ENCODE measurements at places on chromosomes 11 and 22.
A peak's percentile ranks its signal among the peaks of the same experiment; 100 is the strongest.

GRCh38 chr11:95563173-95563572 is 226.4 kb downstream of the FAM76B start:
- no peak for DNase-seq

GRCh38 chr11:2777871-2778629 is 78.3 kb upstream of the KCNQ1OT1 start:
- peak; percentile 27 for DNase-seq

- DNase-seq: no peak
These were observed 67.3 kb downstream of the IGF2 start for GRCh38 chr11:2071748-2072385.

DNA sequence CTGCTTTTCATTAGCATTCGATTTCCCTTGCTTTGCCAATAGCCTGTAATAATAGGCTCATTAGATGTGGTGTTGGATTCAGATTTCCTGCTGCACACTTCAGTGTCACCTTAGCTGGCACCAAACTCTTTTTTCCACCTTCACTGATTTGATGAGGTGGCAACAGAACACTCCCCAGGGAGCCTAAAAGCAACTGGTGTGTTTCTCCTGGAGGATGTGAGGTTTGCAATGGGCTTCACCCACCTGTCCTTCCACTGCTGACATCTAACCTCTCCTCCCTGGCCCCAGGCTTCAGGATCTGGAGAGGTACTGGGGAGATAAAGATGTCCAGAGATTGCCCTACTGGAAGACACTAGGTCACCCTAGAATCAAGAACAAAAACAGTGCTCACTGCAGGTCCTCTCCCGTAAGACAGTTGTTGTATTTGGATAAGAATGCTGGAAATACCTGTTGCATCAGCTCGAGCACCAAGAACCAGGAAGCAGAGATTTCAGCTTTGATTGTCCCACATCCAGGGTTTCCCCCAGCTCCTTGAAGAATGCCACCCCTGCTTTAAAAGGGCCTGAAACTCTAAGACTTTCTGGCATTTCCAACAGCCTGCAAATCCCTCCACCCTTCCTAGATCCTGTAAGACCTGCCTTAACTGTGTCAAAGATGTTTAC is 96.9 kb downstream of the SLC1A2 start:
- no peak for DNase-seq

- no peak for DNase-seq
These were observed 11.0 kb downstream of the POU2AF3 start for GRCh38 chr11:111309215-111309915.

DNA sequence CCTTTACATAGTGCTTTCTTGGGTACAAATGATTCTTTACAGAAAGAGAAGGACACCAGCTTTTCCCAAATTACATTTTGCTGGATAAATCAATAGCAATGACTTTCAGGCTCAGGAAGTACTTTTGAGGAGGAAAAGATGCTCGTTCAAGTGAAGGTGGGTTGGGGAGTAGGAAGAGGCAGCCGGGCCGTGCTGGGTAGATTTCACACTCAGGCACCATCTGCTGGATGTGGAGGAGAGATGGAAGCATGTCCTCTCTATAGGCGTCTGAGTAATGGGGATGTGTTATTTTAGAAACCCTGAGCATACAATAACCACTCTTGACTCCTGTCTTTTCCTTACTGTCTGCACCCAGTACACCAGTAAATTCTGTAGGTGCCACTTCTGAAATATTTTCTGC is 152.3 kb upstream of the LARGE1 start:
- DNase-seq: no peak

- DNase-seq: no peak
These were observed 7.6 kb downstream of the CKAP5 start for GRCh38 chr11:46838501-46838900.

DNA sequence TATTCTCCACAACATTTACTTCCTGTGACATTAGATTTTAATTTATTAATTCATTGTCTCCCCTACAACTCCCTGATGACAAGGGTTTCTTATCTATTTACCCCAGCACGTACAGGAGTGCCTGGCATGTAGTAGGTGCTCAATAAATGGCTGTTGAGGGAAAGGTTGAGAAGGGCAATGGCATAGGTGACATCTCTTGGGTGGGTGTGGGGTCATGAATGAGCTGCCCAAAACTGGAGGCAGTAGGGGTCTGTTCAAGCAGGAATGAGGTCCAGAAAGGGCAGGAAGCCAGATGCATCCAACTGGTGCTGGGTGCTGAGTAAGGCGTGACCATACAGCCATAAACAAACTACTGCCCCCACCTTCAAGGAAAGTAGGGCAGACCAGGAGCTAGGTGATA is 2.8 kb downstream of the VWCE start:
- DNase-seq: no peak

DNA sequence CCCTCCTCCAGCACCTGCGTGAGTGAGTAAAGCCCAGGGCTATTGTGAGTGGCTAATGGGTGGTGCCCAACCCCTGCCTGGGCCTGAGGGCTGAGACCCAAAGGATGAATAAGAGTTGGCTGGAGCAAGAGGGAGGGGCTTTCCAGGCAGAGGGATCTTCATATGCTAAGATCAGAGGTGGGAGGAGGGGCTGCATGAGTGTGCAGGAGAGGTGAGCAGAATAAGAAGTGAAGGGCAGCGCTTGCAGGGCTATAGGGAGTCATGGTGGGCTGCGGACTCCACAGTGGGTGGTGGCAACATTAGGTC is 3.9 kb downstream of the EMID1 start:
- no peak for DNase-seq

DNA sequence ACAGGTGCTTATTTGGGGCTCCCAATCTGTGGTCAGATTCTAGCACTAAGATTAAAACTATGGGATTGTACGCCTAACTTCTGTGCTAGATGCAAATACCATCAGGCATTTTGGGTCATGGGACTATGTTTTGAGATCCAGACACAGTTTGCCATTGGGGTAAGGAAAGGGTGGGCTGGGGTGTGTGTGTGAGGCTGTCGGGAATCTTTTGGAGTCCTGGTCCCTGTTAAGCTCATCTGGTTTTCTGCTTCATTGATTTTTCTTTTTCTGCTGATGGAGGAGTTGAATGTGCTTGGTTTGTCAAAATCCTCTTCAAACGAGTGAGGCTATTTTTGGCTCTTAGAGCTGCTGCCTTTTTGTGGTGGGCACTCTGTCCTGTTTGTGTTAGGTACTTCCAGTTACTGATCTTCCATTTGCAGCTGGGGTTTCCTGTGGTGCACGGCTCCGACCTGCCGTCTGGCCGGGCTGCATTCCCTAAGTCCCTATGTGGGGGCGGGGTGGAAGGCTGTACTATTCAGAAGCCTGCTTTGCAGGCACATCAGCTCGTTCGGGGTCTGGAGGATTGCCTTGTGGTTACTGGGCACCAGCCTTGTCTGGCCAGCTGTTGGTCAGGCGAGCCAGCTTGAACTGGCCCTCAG is 2.9 kb downstream of the BCR start:
- peak; percentile 42 for DNase-seq

GRCh38 chr11:97764605-97765004 is 1256.1 kb upstream of the CNTN5 start:
- no peak for DNase-seq
